Fibroblast of pulmonary artery (primary cell): ENCODE measurements at places on chromosomes 5 and 9.

DNA sequence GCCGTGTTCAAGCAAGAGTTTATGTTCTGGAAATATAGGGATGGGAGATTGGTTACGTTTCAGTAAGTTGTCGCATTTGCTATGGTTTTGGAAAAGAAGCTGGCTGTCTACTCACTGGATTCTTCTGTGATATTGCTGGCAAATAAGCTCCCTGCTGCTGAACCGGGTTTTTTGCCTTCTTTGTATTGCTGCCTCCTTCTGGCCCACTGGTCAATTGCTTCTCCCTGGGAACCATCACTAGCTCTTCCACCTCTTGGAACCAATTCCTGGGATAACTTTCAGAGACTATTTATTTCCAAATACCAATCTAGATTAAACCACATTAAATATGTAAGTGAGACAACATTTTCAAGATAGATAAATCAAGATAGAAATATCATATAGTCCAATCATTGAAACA lies 43.0 kb downstream of the NUDT12 start:
- DNase-seq = peak; percentile 24

GRCh38 chr5:35363387-35363965 lies 133.2 kb upstream of the PRLR start:
- DNase-seq = no peak

- no peak for DNase-seq
Measured at GRCh38 chr5:179376701-179377420, 31.6 kb upstream of the ADAMTS2 start.

DNA sequence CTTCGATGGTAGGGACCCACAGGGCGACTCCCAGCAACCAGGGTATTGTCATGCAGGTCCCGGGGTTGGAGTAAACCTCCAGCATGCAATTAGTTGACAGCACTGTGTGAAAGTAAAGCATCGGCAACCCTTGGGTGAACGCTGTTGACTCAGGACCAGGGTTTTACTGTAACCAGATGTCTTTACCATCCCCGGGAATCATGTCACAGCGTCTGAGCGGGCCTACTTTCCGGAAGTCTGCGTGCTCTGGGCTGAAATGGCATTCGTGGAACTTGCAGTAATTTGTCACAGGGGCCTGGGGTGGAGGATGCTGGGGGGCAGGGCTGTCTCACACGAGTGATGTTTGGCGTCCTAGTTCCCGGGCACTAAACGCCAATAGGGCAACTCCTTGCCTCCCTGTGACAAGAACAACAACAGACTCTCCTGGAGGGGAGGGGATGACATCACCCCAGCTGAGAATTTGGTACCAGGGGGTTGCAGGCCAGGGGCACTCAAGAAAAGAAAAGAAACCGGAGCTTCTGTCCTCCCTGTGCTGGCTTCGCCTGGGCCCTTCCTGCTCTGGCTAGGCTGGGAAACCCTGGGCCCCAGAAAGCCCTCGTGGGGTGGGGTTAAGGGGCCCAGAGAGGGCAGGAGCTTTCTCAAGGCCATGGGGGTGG lies 10.1 kb upstream of the UBAC1 start:
- no peak for DNase-seq

GRCh38 chr9:34809504-34810186 lies 99.7 kb upstream of the CCL21 start:
- DNase-seq = peak; percentile 23

- no peak for DNase-seq
Measured at GRCh38 chr5:124910354-124911016, 164.0 kb upstream of the ZNF608 start.

DNA sequence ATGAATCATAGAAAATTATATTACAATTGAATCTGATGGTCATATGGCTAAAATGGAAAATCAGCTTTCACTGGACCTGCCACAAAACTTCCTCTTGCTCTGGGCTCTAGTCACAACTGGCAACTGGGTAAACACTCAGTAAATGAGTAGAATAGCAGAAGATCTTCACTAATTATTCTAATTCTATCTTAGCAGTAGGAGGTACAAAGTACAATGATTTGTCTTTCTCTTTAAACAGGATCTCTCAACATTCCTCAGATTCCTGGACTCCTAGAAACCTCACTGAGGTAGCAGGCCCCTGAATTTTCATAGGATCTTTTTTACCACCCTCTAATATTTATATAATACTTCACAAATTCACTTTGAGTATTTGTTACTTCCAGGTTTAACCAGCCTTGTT lies 239.9 kb upstream of the SMARCA2 start:
- no peak for DNase-seq

DNA sequence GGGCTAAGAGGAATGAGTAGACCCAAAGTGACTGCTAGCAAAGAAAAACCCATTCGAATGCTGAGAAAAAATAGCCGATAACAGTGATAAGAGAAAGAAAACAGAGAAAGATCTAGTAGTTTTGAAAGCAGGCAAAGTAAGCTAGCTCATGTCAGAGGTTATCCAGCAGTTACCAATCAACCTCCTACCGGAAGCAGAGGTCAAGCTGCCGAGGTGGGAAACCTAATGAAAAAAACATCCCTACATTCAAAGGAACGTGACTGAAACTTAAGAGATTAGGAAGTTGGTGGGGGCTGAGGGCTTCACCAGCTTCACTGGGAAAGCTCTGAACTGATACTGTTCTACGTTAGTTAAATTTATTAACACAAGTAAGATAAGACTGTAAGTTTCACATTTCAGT lies 32.6 kb downstream of the SSBP2 start:
- no peak for DNase-seq

GRCh38 chr9:129351058-129351641 lies 173.1 kb upstream of the IER5L start:
- DNase-seq = no peak

- DNase-seq = peak; percentile 4
Measured at GRCh38 chr5:103561685-103562452, 720 bp downstream of the NUDT12 start.

DNA sequence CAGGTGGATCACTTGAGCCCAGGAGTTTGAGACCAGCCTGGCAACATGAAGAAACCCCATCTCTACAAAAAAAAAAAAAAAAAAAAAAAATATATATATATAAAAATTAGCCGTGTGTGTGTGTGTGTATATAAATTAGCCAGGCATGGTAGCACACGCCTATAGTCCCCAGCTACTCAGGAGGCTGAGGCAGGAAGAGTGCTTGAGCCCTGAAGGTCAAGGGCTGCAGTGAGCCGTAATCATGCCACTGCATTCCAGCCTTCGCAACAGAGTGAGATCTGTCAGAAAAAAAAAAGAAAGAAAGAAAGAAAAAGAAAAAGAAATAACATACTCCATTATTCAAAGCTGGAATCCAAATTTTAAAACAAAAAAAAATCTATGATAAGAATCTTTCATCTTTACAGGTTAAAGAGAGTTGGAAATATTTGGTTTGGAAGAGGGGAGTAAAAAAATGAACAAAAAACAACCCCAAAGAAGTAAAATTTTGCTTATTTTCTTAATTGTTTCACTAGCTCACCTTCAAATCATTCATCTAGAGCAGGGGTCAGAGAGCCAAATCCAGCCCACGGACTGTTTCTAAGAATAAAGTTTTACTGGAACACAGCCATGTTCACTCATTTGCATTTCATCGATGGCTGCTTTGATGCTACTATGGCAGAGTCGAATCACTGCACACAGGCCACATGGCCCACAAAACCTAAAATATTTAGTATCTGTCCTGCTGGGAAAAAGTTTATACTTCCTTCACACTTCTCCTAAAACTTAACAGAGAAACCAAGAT lies 109.9 kb downstream of the DROSHA start:
- no peak for DNase-seq

- DNase-seq = peak; percentile 34
Measured at GRCh38 chr5:56116599-56117141, 116.5 kb downstream of the ANKRD55 start.

DNA sequence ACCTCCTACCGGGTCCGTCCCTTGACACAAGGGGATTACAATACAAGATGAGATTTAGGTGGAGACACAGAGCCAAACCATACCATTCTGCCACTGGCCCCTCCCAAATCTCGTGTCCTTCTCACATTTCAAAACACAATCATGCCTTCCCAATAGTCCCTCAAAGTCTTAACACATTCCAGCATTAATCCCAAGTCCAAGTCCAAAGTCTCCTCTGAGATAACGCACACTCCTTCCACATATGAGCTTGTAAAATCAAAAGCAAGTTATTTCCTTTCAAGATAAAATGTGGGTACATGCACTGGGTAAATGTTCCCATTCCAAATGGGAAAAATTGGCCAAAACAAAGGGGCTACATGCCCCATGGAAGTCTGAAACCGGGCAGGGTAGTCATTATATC lies 463.9 kb upstream of the CDH9 start:
- no peak for DNase-seq

DNA sequence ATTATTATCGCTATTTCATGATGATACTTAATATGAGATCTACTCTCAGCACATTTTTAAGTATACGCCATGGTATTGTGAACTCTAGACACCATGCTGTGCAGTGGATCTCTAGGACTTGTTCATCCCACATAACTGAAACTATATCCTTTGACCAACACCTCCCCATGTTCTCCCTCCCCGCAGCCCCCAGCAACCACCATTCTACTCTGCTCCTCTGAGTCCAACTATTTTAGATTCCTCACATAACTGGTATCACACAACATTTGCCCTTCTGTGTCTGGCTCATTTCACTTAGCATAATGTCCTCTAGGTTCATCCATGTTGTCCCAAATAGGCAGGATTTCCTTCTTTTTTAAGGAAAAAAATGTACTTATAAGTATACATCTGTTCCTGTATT lies 6.6 kb upstream of the TBC1D2 start:
- no peak for DNase-seq

DNA sequence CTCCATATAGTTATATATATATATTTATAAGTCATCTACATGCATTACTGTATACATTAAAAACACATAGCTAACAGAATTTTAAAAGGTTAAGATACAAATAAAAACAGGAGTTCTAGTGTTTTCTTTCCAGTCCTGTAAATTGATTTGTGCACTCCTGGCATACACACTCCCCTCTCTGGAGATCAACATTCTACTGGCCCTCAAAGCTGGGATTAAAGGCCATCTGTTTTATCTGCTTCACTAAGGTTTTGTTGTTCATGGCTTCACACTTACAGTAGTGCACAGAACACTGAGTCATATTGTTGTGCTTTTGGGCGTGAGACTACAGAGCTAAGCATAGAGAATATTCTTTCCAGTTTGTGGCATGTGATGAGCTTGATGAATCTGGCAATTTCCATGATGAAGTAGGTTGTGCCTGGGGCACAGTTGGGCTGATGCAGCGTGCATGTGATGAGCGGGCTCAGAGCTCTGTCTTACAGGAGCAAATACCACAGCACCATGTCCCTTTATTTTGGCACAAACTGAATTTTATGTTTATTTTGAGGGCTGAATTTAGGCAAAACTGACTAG lies 98.2 kb downstream of the TAF11L14 start:
- DNase-seq = no peak

GRCh38 chr5:116626945-116627679 lies 52.5 kb upstream of the SEMA6A start:
- DNase-seq = no peak

- DNase-seq = no peak
Measured at GRCh38 chr5:606526-607399, 5.4 kb upstream of the CEP72 start.

- DNase-seq = peak; percentile 20
Measured at GRCh38 chr5:7897014-7897600, 28.2 kb downstream of the MTRR start.

DNA sequence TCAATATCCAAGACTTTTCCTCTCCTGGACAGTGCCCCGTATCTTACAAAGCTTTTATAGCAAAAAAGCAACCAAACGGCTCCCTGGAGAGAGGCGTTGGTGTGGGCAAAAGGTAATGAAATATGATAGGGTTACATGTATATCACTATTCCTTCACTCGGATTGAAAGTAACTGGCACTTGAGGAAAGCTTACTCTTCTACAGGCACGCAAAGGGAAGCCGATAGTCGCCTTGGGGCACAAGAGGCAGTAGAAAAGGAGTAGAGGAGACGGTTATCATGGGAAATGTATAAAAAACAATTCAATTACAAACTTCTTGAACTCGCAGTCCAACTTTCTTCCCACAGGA lies 1.1 kb downstream of the DIAPH1 start:
- DNase-seq = no peak

- DNase-seq = no peak
Measured at GRCh38 chr9:7984692-7985091, 185.1 kb upstream of the DMAC1 start.

DNA sequence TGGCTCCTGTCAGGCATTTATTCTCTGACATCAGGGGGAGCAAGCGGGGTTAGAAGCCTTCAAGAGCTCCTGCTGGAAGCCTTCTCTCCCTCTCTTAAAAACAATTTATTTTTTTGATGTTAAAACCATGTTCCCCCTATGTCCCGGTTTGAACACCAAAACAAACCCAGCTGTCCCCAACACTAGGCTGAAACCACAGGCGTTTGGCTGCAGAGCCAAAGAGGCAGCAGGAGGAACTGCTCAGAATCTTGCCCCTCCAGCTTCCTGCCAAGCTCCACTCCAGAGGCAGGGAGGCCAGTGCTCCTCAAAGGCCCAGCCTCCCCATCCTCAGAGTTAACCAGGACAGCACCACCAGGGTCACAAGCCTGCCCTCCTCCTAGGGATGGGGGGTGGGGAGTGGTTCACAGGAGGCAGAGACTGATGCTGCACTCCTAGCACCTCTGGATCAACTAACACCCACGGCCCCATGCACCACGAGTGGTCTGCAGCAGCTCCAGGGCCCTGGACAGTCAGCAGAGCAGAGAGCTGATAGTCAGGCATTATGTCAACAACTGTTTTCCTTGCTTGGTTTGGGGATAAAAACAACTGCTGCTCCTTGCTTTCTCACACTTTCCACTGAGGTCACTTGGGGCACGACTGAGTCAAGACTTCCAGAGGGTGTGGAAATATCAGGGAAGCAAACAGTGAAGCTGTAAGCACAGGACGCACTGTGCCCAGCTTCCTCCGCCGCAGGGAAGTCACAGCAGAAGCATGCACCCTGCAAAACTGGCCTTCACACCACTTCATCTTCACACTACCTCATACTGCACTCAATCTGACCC lies 96.5 kb upstream of the ADRA1B start:
- DNase-seq = peak; percentile 54

GRCh38 chr9:88672874-88673689 lies 138.1 kb downstream of the NXNL2 start:
- no peak for DNase-seq

DNA sequence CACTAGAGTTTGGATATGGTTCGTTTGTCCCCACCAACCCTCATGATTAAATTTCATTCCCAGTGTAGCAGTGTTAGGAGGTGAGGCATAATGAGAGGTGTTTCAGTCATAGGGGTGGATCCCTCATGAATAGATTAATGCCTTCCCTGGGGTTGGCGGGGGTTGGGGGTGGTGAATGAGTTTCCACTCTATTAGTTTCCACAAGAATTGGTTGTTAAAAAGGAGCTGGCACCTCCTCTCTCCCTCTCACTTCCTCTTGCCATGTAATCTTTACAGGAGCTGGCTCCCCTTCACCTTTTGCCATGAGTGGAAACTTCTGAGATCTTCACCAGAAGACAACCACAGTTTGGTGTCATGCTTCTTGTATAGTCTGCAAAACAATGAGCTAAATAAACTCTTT lies 333.7 kb downstream of the ENC1 start:
- DNase-seq = no peak
